ENCODE measurements at places on chromosomes 5 and 9.
A peak's percentile ranks its signal among the peaks of the same experiment; 100 is the strongest.

GRCh38 chr9:129933185-129934040 lies 98.2 kb downstream of the USP20 start:
- no peak for DNase-seq

DNA sequence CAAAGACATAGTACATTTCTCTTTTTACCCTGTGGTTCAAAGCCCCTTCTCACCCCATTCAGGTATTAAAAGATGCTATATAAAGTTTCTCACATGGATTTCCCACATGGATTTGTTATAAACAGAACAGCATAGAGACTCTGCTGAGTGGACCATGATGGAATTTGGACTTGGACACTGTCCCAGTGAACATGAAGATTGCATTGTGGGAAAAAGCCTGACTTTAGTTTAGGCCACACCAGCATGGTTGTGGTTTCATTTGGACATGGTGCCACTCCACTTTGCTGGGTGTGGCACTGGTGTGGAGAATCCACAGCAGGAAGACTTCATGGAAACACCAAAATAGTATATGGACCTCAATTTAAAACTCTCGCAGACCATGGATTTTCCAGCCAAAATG lies 124.6 kb downstream of the ARHGAP26 start:
- DNase-seq, result no peak

DNA sequence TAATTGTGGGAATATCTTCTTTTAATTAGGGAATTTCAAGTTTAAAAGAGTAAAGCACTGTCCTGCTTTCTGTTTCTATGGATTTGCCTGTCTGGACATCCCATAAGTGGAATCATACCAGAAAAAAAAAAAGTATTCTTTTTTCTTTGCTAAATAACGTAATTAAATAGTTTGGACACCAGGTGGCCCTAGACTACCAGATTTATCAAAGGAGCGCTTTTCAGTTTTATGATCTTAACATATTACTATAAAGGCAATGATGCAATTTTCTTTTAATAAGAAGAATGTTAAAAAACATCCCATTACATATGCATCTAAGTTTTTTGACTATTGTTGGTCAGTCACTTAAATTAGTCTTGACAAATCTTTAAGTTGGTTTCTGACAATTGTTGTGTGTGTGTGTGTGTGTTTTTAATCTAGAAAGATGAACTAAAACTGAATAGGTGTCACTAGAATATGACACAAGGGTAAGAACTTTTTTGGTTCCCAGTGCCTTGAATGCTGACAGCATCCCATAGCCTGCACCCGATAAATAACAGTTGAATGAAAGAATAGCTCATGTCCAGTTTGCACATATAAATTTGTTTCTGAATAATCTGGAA lies 49.5 kb downstream of the C5orf22 start:
- peak; percentile 33 for DNase-seq

DNA sequence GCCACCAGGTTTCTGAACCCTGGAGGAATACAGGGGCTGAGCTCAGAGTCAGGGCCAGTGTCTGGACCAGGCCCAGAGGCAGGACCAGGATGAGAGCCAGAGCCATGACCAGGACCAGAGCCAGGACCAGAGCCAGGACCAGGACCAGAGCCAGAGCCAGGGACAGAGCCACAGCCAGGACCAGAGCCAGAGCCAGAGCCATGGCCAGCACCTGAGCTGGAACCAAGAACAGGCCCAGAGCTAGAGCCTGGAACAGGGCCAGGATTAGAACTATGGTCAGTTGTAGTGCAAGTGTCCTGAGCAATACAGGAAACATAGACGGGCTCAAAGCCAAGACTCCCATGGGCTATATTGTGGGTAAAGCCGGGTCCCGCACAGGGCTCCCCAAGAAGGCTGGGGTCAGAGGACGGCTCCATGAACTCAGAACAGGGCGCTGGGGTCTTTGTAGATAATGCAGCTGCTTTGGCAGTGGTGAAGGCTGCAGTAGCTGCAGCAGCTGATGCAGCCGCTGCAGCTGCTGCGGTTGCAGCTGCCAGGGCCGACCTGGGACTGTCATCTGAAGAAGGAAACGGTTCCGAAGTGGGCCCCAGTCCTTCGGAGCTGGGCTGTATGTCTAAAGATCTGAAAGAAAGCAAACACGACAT lies 559 bp downstream of the SPAG8 start:
- no peak for DNase-seq

- no peak for DNase-seq
Observed at GRCh38 chr5:61603211-61603908, 271.3 kb downstream of the ZSWIM6 start.

- no peak for DNase-seq
Observed at GRCh38 chr9:123326662-123327093, 29.3 kb upstream of the CRB2 start.

DNA sequence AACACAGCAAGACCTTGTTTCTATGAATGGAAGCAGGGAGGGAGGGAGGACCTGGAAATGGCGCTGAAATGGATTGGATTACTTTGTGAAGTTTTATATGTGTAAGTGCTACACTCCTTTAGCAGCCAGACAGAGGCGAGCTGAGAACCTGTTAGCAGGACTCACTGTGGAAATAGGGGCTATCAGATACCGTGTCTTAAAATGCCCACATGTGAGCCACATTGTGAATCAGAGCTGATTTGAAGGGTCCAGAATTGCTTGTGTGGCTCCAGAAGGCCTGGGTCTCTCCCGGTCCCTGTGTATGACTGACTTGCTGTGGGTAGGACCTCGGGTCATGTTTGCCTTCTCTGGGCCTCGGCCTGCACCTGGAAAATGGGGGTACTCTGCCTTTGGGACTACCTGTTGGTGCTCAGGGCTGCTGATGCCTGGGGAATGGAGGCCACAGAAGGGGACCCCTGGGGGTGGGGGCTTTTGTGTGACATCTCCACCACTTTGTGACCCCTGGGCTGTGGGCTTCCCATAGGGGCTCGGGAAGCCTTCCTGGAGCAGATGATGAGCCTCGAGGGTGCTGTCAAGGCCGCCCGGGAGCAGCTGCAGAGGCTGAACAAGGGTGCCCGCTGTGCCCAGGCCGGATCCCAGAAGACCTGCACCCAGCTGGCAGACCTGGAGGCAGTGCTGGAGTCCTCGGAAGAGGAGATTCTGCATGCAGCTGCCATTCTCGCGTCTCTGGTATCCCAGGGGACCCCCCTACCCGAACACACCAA lies 24.0 kb upstream of the AIF1L start:
- DNase-seq, result no peak

GRCh38 chr5:7629561-7629960 lies 221.4 kb downstream of the CFAP90 start:
- peak; percentile 50 for DNase-seq

DNA sequence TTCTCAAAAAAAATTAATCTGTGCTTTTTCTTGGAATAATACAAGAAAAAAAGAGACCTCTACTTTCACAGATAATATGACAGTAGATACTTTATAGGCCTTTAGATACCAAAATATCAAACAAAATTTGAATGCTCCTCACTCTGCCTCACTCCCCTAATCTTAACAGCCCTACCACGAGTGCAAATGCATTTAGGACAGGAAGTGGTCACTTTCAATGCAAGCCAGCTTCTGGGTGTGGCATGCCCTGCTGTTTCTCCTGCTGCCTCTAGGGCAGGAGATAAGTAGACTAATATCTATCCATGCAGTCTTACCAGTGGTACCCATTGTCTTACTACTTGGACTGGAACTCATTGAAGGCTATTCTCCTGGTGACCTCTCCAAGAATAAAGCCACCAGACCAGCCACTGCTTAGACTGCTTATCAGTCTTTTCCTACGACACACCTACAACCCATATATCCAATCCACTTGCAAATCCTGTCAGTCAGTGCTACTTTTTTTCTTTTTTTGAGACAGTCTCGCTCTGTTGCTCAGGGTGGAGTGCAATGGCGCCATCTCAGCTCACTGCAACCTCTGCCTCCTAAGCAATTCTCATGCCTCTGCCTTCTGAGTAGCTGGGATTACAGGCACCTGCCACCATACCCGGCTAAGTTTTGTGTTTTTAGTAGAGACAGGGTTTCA lies 23.0 kb downstream of the FRRS1L start:
- no peak for DNase-seq

GRCh38 chr5:157130925-157131324 lies 11.7 kb downstream of the MED7 start:
- no peak for DNase-seq

- DNase-seq, result no peak
Observed at GRCh38 chr9:115999498-115999897, 154.1 kb upstream of the PAPPA start.

GRCh38 chr9:81522716-81523551 lies 166.4 kb downstream of the TLE1 start:
- DNase-seq, result peak; percentile 10

- DNase-seq, result no peak
Observed at GRCh38 chr9:103245369-103245768, 250.2 kb downstream of the CYLC2 start.

DNA sequence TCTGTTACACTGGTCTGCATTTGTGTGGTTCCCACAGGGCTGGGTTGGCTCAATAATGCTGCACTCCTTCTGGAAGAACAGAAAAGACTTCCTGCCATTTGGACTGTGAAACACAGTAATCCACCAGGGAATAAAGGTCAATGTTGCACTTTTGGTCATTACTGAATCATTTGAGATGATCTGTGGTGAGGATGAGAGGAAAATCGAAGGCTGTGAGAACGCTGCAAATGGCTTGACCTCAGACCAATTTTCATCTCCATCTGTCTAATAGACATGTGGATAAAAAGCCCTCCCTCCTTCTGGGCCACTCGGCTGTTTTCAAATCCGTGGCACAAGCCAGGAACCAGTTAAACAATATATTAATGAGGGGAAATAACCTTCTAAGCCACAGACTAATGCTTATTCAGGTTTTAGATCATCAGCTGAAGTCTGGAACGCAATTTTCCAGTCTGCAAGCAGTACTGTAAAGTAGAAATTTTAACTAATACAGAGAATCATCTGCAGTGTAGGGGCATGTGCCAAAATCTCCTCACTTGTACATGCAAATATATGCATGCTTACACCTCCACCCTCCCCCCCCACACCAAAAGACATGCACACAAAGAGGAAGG lies 20.2 kb downstream of the TLE1 start:
- no peak for DNase-seq

Measured in NCI-H2171 (cell line).